ENCODE measurements at places on chromosomes 7 and 10.

DNA sequence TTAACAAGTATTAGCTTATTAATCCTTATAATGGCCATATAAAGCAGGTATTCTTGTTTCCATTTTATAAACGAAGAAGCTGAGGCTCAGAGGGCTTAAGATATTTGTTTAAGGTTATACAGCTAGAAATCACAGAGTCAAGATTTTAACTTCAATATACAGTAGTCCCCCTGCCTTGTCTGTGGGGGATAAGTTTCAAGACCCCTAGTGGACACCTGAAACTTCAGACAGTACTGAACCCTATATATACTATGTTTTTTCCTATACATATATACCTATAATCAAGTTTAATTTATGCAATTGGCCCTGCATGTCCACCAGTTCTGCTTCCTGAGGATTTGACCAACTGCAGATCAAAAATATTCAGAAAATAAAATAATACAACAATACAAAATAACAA, 44.4 kb upstream of the STRIP2 start:
- DNase-seq, result no peak

DNA sequence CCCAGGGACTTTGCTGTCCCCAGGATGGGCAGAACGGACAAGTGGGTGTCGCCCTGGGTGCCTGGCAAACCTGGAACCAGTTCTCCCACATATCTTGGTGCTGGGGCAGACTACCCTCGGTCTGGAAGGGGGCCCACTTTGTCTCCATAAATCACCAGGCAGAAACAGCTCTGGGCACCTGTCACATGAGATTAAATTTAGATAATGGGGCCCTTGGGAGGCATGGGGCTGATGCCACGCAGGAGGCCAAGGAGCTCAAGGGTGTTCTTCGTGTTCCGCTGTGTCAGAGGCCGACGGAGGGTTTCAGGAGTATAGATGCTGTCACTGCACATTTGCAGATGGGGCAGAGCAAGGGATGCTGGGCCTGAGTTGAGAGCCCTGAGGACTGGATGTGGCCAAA, 72.7 kb downstream of the TMEM130 start:
- DNase-seq, result no peak

DNA sequence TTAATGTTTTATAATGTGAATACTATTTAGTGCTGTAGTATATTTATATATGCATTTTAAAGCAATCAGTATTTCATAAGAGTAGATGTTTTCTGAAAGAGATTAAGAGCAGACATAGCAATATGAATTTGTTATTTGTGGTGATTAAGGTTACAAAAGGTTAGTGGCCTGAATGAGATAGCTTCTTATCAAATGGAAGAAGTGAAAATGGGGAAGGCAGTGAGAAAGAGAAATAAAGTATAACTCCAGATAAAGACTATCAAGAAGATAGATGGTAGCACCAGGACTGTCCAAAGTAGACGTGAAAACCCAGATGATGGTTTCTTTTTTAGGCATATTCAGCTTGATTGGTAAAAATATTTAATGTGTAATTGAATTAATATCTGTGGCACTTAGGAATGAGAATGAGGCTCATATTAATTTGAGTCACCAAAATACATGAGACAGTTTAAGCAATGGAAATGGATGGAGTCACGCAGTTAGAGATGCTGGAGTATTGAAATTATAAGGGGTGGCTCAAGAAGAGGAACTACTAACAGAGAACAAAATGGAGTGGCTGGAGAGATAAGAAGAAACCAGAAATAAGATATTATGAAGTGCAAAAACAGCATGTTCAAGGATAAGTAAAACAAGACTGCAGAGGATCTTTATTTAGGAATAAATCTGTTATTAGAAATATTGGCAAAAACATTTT, 288.0 kb upstream of the SEMA3C start:
- DNase-seq, result no peak

GRCh38 chr7:38222481-38223096, 44.5 kb downstream of the STARD3NL start:
- DNase-seq, result peak; percentile 49

DNA sequence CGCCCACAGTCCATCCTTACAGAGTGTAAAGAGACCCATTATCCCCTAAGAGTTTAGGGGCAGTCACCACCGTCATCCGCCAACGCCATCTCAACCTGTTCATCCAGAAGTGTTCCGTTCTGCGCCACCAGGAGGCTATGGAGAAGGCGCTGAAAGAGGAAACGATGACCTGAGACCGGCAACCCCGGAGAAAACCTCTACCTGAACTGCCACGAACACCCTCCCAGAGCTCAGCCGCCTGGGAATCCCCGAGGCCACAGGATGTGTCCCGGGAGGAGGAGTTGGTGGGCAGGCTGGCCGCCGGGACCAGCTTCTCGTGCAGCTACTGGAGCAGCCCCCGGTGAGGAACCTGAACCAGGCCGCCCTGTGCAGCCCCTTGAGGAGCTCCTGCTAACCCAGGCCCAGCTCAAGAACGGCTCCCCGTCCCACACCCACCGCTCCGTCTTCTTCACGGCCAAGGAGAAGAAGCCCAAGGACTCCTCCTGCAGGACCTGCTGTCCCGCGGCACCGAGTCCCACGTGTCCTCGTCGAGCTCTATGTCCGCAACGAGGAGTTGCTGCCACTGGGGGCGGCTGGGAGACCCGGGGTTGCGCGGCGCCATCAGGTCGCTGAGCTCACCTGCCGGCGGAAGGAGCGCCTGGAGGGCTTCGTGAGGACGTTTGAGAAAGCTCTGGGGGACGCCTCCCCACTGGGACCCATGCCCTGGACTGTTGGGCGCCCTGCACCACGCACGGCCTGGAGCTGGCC, 21.1 kb upstream of the LANCL2 start:
- no peak for DNase-seq

- DNase-seq, result no peak
Measured at GRCh38 chr10:120371856-120372255, 85.2 kb upstream of the PLPP4 start.

GRCh38 chr7:55177068-55177530, 158.3 kb downstream of the EGFR start:
- no peak for DNase-seq
